ENCODE measurements at places on chromosomes 12 and 14.

DNA sequence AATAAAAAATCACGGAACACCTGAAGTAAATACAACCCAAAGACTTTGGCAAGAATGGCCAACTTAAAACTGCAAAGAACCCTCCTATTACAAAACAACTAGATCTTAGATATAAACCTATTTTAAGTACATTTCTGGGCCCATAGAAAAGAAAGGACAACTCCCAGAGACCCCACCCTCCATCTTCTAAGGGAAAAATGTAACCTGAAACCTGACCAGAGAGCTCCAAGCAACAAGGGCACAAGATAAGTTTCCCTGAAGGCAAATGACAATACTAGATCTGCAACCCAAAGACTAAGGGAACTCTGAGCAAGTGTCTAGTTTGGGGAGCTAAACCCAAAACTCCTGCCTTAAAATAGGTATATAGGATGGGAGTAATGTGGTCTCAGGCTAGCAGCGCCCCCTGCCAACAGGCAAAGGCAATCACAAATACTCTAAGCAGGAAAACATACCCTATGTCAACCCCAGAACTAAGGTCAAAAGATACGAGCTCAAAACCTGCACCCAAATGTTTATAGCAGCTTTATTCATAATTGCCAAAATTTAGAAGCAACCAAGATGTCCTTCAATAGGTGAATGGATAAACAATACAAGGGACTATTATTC is 218.9 kb downstream of the ITPR2 start:
- no peak for DNase-seq

DNA sequence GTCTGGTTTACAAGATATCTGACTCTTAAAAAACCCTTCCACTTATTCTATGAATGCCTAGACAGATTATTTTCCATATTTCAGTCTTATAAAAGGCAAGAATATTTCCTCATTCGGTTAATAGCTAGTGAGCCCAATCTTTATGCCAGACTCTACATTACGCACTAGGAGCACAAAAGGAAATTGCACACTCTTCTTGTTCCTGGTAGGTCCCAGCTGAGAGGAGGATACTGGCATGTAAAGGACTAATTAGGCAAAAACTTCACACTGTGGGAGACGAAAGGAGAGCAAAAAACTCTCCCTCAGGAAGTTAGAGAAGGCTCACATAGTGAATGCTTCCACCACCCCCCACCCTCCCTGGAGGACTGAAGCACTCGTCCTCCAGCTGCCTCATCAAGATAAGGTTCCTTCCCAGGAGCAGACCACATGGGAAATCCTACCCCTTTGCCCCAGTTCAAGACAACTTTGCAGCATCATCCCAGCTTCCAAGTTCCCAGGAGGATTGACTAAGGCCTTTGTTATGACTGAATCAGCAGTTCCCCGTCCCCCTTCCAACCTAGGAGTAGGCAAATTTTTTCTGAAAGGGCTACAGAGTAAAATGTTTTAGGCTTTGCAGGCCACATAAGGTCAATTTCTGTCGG is 14.5 kb downstream of the CAPZA3 start:
- no peak for DNase-seq

- no peak for DNase-seq
Measured at GRCh38 chr12:94322346-94322745, 137.3 kb downstream of the CEP83 start.

- DNase-seq = no peak
Measured at GRCh38 chr12:4225571-4225970, 48.0 kb upstream of the CCND2 start.

- no peak for DNase-seq
Measured at GRCh38 chr14:51246032-51246431, 6.0 kb downstream of the TMX1 start.

DNA sequence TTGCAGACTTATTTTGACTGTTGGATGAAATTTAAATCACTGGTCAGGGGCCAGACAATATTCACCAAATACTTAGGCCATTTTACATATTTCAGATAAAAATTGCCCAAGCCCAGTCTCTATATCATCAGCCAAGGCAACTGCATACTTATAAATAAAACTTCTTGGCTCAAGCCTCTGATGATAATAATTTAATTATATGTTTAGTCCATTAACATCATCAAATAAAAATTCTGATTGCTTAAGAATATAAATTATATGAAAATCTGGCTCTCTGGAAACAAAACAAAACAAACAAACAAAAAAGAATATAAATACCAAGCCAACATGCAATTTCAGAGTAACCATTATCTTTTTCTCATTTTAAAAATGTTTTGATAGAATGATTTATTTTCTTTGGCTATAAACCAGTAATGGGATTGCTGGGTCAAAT is 165.2 kb downstream of the BTG1 start:
- no peak for DNase-seq

Measured in T-helper 17 cell (primary cell).